ENCODE measurements at places on chromosomes 6 and 20. TPM values are rescaled to one million over a fixed set of nuclear protein-coding genes. Genes with fewer than 3 reads are reported as not detected.
A peak's percentile ranks its signal among the peaks of the same experiment; 100 is the strongest.

GRCh38 chr6:25960734-25961133, 1.9 kb upstream of the TRIM38 start:
- no peak for DNase-seq

GRCh38 chr6:36701401-36701991, 3.9 kb downstream of the RAB44 start:
- DNase-seq: no peak

DNA sequence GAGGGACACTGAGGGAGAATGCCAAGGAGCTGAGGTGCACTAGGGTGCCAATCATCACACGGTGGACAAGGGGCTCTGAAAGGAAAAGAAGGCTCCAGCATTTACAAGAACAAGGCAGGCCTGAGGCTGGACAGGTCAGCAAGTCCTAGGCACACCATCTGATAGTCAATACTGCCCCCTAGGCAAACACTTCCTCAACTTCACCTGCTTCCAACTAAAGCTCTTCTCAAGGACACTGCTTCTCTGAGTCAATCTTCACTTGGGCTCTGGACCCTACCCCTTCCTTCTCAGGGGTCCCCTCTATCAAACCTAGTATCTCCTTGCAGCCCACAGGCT, 37.7 kb upstream of the SLC4A11 start:
- DNase-seq: no peak

GRCh38 chr6:157069585-157069984, 253.7 kb downstream of the TMEM242 start:
- no peak for DNase-seq

DNA sequence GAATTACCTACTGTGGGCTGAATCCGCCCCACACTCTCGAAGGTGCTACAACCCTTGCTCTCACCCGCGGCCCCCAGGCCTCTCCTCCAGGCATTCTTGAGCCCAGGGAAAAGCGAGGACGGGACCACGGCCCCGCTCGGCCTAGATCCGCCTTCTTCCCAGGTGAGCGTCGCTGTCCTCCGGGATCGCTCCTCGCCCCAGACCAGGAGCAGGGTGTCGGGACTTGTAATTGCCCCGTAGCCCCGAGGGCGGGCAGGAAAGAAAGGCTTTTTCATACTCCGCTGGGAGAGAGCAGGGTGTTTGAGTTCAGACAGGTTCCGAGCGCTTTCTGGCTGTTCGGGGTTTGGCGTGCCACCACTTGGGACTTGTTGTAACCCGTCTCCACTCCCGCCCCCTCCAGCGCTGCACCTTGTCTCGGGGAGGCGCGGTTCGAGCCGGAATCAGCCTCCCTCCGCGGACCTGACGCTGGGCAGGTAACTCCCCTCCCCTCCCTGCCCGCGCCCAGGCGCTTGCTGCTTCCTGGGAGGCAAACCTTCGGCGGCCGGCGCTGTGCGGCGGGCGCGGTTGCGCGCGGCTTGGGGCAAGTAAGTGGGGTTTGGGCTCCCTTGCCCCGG, at the start of gene FAM83B:
FAM83B (plus strand) TSS at position 529 of the 614 bp plus-strand sequence. CDS start 23,476 bp downstream, outside the sequence.
- peak; percentile 69 for DNase-seq

GRCh38 chr20:49877386-49877921, 37.9 kb downstream of the SPATA2 start:
- no peak for DNase-seq

- DNase-seq: no peak
These were observed 144.6 kb downstream of the MTHFD1L start for GRCh38 chr6:151010071-151010470.

- DNase-seq: peak; percentile 10
These were observed 54.2 kb upstream of the FRMD1 start for GRCh38 chr6:168133168-168133561.

DNA sequence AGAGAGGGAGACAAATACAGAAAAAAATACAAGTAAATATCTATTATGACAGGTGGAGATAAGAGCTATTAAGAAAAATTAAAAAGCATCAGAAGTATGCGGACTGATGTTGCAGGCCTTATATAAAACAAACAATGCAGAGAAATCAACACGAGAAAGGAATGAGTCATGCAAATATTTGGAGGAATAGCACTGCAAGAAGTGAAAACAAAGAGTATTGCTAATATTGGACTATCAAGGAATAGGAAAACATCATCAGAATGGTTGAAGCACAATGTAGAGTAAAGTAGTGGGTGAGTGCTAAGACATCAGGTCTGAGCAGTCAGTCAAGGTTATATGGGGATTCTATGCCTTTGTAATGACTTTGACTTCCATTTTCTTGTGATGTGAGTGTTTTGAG, 657.5 kb upstream of the GJE1 start:
- DNase-seq: no peak

- peak; percentile 63 for DNase-seq
These were observed 28.0 kb upstream of the ZNF217 start for GRCh38 chr20:53621482-53622246.

Gene RUNX2
- total RNA-seq: 5.3 TPM

Gene CDH26
- 3.3 TPM for total RNA-seq

Gene WFDC6
- not detected for total RNA-seq

Gene EGFL8
- total RNA-seq: 13.6 TPM

Gene EYS
- not detected for total RNA-seq

Gene TREML2
- total RNA-seq: not detected

Gene LY86
- total RNA-seq: 7.0 TPM

Gene ZC2HC1B
- not detected for total RNA-seq

Gene DSP
- total RNA-seq: 79.1 TPM
